T-helper 17 cell (primary cell): ENCODE measurements at places on chromosomes 1 and 21. TPM values are rescaled to one million over a fixed set of nuclear protein-coding genes. Genes with fewer than 3 reads are reported as not detected.

The CLIC6 gene
- total RNA-seq: 0.10 TPM

GRCh38 chr1:215267495-215267894 lies 185.0 kb downstream of the KCNK2 start:
- no peak for DNase-seq

DNA sequence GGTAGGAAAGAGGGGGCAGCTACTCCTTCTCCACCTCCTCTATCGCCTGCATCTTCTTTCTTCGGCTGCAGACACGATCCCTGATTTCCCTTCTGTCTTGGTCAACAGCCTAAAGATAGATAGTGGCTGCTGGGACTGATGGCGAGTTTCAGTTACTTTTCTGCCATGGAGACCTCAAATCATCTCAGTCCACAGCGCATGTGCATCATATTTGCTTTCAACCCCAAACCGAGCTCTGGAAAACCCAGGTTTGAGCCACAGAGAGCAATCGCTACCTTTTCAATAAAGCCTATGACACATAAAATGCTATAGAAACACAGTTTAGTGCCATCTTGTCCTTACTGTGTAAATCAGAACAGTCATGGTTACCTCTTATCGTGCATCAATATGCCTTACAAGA lies 142.9 kb upstream of the IRF2BP2 start:
- no peak for DNase-seq

DNA sequence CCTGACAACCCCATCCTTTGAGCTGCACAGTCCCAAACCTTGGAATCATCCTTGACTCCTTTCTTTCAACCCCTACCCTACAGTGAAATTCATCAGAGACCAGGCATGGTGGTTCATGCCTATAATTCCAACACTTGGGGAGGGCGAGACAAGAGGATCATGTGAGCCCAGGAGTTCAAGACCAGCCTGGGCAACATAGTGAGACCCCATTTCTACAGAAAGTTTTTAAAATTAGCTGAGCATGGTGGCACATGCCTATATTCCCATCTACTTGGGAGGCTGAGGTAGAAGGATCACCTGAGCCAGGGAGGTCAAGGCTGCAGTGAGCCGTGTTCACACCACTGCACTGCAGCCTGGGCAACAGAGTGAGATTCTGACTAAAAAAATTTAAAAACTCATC lies 34.5 kb downstream of the RERE start:
- DNase-seq: no peak

DNA sequence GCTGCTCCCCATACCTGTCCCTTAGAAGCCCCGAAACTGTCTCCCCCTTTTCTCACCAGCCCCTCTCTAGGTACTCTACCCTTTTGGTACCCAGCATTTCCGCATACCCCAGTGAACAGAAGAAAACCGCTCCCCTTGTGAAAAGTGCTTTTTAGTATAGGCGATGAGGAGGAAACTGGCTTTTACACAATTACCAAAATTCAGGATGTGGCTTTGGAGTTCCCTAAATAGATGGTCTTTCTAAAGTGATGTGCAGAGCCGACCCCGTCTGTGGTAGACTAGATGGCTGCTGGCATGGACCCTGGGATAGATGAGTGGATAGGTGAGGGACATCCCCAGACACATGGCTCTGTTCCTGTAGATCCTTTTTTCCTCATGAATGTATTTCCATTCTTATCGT lies 2.6 kb upstream of the PER3 start:
- no peak for DNase-seq
